ENCODE measurements at places on chromosomes 1 and 21.
A peak's percentile ranks its signal among the peaks of the same experiment; 100 is the strongest.

GRCh38 chr21:18467715-18468114 lies 64.1 kb upstream of the TMPRSS15 start:
- no peak for DNase-seq

GRCh38 chr1:239306426-239306825 lies 79.9 kb upstream of the CHRM3 start:
- no peak for DNase-seq

- DNase-seq: peak; percentile 71
Measured at GRCh38 chr1:160711602-160712311, at the start of gene CD48. Gene CD48 (minus strand): TSS chr1:160711822. CDS start chr1:160711763, 59 bp downstream.

GRCh38 chr1:183590244-183591191 lies at the start of gene NCF2:
Gene NCF2 (minus strand): TSS chr1:183590459. CDS start chr1:183590329, 130 bp downstream.
- peak; percentile 66 for DNase-seq

GRCh38 chr1:218677026-218677425 lies 331.9 kb downstream of the TGFB2 start:
- no peak for DNase-seq

GRCh38 chr1:81225789-81226602 lies 574.7 kb upstream of the ADGRL2 start:
- DNase-seq: no peak
